RWPE2 (cell line): ENCODE measurements at places on chromosomes 2 and 18.

DNA sequence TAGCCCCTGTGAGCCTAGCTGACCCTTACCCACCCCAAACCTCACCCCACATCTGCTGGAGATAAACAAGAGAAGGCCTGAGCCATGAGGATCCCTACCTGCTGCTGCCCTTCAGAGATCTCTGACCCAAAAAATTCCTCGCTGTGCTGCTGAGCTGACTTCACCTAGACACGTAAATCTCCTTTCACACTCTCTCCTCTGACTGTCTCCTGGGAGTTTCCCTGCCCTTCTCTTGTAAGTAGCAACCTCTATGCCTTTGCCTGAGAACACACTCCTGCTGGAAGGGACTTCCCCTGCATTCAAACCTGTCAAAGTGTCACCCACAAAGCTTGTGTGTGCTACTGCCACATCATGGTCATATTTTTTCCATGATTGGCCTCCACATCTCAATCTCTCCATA is 134.2 kb upstream of the NOL4 start:
- no peak for DNase-seq

DNA sequence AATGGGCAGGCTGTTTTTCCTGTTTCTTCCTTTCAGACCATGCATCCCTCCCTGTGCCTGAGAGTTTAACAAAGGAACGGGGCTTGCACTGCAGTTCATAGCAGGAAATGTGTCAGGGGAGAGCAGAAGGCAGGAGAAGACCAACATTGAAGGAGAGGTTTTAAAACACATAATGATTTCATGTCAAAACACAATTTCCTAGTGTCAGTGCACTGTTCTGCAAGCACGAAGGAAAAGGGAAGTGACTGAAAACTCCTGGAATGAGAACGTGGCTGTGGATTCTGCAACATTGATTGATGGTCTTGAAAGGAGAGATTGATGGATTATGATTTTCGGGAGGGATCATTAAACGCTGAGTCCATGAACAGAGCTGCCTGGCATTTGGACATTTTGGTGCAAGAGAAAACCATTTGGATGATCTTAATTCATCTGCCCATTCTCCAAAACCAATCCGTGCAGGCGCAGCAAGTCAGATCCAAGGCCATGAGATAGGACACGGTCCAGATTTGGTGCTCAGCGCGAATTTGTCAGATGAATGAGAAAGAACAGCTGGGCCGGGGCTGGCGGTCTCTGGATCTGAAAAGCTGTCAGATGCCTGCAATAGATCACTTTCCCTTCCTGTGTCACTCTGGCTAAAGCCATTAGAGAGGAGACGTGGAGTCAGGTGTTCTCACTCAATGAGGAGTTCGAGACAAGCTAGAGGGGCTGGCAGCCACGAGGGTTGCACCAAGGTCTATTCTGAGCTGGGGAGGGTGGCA is 38.4 kb downstream of the C1QL2 start:
- no peak for DNase-seq

DNA sequence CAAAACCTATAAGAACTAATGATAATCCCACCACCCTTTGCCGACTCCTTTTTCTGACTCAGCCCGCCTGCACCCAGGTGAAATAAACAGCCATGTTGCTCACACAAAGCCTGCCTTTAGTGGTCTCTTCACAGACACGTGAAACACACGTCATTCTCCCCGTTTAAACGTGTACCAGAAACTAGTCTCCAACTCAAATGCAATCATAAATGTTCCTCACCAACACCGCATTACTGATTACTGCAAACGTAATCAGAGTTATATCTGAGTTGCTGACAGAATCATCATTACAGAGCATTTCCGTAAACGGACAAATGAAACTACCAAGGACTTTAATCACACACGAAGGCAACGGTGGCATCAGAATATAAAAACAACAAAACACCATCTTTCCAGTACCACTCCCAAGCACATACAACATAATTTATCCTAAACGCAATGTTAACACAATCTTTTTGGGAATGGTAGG is 1.9 kb downstream of the CLK1 start:
- no peak for DNase-seq

GRCh38 chr2:62203459-62203858 is 7.5 kb downstream of the B3GNT2 start:
- DNase-seq, result no peak

- DNase-seq, result no peak
These were observed 887.2 kb upstream of the LRATD1 start for GRCh38 chr2:13745330-13745729.

DNA sequence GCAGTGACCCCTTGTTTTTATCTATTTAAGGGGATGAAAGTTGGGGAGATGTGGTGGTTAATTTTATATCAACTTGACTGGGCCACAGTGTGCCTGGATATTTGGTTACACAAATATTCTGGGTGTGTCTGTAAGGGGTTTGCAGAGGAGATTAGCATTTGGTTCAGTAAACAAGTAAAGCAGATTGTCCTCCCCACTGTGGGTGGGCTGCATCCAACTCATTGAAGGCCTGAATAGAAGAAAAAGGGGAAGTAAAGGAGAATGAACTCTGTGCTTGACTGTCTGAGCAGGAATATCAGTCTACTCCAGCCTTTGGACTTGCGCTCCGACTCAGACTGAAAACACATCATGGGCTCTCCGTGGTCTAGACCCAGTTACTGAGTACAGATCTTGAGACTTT is 80.9 kb downstream of the GCA start:
- DNase-seq, result no peak

GRCh38 chr2:96146153-96146880 is 1.1 kb upstream of the DUSP2 start:
- peak; percentile 29 for DNase-seq

DNA sequence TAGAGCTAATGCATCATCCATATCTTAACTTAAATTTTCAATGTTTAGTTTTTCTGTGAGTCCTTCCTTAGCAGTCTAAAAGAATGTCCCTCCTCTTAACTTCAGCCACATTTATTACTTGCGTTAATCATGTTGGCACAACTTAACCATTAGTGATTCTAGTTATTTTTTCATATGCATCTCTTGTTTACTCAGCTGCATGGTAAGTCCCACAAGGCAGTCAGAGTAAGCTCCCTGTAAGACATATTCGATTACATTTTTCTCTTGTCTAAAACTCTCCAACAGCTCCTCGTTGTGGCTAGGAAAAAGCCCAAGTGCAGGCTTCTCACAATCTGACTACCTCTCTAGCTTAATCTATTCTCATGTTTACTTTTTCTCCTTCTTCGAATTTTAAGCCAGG is 2045.3 kb upstream of the PIK3C3 start:
- no peak for DNase-seq

- no peak for DNase-seq
These were observed 524.1 kb upstream of the CNTNAP5 start for GRCh38 chr2:123500988-123501387.

- no peak for DNase-seq
These were observed 145.9 kb upstream of the COPS8 start for GRCh38 chr2:236939721-236940231.

DNA sequence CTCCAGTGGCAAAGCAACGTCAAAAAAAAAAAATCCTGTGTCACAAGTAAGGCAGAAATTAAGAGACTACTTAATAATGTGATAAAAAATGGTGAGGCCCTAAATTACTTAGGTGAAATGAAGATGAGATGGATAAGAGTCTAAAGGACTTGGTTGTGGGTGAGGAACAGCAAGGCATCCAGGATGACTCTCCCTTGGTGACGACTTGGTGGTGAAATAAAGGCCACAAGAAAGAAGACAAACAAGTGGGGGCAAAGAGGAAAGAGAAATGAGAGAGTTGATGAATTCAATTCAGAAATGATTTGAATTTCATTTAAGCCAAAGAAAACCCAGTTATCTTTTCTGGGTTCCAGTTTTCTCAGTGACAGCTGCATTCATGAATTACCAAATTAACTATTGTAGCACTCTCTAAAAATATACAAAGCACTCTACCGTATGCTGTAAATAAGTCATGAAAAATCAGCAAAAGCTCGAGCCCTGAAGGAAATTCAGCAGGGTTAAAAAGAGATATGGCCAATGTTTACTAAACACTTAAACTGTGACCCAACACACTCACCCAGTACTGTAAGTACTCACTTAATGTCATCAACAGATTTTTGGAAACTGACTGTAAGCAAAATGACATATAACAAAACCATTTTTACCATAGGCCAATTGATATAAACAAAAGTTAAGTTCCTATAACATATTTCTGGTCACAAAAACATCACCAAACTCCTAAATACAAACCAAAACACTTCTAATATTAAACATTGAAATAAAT is 1.4 kb downstream of the METTL8 start:
- DNase-seq, result no peak

DNA sequence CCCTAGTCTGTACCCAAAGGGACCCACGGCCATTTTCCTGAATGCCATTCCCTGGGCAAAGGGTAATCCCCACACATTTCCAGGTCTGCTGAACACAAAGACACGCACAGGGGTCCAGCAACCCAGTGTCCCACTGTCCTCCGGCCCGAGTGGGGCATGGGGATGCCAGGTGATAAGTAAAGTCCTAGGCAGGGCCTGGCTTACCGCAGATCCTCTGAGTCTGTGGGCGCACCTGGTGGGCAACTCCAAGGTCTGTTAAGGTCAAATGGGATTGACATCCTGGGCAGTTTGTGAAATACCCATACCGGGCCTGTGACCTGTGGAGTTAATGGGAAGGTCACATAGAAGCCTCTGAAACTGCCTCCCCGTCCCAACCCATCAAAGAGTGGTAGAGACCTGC is 116.1 kb downstream of the EIPR1 start:
- DNase-seq, result no peak

- DNase-seq, result no peak
These were observed 10.5 kb upstream of the ARMC9 start for GRCh38 chr2:231187736-231188505.

DNA sequence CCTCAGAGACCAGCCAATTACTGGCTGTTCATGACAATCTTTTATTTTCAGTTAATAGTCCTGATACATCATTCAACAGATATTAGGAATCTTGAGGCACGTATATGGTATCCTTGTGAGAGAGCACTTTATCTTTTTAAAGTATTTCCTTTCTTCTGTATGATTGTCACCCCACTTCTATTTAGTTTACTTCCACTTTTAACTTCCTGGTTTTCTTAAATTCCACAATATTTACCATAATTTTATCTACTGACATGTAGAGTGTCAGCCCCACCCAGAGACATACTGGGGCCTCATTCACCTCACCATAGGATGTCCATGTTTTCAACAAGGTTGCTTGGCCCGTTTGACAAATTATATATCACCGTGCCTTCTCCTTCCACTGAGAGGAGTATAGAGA is 182.9 kb upstream of the ID2 start:
- no peak for DNase-seq

- no peak for DNase-seq
These were observed 684.6 kb downstream of the TRIB2 start for GRCh38 chr2:13401312-13401711.

GRCh38 chr2:109335631-109336176 is 206.7 kb downstream of the SH3RF3 start:
- no peak for DNase-seq

DNA sequence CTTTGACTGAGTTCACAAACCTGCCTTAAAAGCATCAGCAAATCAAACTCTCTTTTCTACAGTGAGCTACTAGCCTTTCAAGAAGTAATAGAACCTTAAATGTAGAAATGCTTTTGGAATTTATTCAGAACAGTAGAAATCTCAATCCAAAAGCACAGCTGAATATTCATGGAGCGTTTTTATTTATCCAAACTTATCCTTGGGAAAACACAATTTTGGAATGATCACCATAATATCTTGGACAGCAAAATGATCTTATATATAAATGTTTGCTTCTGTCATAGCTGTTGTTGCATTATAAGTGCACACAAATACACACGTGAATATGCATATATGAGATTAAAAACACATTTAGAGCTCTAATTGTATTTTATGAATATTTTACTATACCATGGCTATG is 747.3 kb upstream of the PIK3C3 start:
- DNase-seq, result no peak

- no peak for DNase-seq
These were observed 90.6 kb upstream of the WDR75 start for GRCh38 chr2:189350540-189351209.

GRCh38 chr2:235032949-235033348 is 81.1 kb downstream of the SH3BP4 start:
- DNase-seq, result no peak

DNA sequence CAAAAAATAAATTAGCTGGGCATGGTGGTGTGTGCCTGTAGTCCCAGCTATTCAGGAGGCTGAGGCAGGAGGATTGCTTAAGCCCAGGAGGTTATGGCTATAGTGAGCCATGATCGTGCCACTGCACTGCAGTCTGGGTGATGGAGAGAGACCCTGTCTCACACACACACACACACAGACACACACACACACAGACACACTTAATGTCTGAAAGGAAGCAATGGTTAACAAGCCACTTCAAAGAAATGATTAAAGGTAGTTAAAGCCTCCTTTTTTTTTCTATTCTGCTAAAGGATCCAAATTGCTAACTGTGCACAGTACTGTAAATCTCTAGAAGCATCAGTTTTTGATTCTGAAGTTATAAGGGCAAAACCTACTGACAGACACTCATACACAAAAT is 211.1 kb downstream of the TMEM163 start:
- DNase-seq, result no peak

DNA sequence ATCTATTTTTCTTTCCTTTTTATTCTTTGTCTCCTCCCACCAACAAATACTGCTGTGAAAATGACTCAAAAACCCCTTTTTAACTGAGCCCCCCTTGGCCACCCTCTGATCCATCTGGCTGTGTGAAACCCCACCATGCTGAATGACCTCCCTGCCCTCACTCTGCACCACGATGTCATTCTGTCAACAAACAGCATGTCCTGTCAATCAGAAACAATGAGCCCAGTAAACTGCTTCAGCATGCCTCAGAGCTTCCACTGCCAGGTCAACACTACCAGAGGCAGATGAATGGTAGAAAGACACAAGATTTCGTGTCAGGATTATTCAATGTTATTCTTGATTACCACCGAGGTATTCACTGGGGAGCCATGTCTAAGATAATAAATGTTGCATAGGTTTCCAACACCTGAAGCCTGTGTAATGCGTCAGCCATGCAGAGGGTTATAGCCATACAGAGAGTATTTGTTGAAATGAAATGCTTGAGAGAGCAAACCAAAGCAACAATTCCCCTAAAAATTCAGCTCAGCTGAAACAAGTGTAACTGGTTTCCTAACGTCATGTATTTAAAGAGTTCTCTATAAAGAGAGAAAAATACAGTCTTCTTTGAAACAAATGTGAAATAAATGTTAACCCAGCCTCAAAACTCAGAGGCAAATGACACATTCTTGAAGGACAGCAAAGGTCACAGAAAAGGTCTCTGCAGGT is 76.7 kb downstream of the LRP2 start:
- DNase-seq, result no peak

- DNase-seq, result no peak
These were observed 79.5 kb downstream of the FAM161A start for GRCh38 chr2:61774351-61774750.

- DNase-seq, result peak; percentile 76
These were observed at the start of gene NEMP2 for GRCh38 chr2:190534310-190535120. Gene NEMP2 (minus strand): TSS chr2:190534722. CDS start chr2:190534655, 67 bp downstream.

DNA sequence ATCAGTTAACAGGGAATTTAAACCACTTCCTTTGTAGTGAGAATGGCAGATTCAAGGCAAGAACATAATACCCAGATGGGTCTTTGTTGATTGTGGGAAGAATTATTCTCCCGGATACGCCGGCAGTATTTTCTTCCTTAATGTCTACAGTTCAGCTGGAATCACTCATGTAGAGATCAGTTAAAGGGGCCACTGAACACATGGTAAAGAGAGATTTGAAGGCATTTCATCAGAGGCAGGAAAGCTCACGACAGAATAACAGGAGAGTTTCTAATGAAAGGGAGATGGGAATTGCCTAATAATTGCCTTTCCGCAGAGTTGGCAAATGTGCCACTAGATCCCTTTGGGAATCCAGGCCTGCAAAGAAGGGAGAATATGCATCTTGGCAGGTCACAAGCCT is 327.7 kb upstream of the ZNF804A start:
- no peak for DNase-seq

GRCh38 chr2:239964399-239965185 is 60.5 kb downstream of the NDUFA10 start:
- DNase-seq, result no peak
